ENCODE measurements at places on chromosomes 11 and 22.

- DNase-seq: peak; percentile 68
Measured at GRCh38 chr11:102831489-102832440, 11.6 kb downstream of the MMP3 start.

DNA sequence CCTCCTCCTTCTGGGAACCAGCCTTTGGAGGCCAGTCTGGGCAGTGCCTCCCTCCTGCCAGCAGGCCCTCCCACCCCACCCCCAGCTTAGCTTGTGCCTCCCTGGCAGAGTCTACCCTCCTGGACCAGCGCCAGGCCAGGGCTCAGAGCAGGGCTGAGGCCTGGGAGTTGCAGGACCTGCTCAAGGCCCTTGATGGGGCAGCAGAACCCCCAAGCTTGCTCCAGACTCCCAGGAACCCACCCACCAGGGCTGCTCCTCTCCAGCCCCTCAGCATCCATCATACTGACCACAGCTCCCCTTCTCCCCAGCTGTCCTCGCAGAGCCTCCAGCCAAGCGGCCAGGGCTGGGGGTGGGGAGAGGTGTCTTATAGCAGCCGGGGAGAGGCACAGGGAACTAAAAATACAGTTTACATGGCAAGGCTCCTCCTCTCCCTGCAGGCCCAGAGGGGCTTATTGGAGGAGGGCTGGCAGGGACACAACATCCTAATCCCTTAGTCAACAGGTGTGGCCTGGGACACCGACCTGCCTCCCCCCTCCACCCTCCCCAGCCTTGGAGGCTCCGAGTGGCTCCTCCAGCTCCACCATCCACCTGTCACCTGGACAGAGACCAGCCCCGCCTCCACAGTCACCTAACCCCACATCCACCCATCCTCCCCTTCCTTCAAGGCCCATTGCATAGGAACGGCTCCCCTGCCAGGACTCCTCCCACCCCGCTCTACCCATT is 5.2 kb upstream of the MB start:
- DNase-seq: peak; percentile 80

- no peak for DNase-seq
Measured at GRCh38 chr22:47257976-47258375, 495.5 kb downstream of the TBC1D22A start.

DNA sequence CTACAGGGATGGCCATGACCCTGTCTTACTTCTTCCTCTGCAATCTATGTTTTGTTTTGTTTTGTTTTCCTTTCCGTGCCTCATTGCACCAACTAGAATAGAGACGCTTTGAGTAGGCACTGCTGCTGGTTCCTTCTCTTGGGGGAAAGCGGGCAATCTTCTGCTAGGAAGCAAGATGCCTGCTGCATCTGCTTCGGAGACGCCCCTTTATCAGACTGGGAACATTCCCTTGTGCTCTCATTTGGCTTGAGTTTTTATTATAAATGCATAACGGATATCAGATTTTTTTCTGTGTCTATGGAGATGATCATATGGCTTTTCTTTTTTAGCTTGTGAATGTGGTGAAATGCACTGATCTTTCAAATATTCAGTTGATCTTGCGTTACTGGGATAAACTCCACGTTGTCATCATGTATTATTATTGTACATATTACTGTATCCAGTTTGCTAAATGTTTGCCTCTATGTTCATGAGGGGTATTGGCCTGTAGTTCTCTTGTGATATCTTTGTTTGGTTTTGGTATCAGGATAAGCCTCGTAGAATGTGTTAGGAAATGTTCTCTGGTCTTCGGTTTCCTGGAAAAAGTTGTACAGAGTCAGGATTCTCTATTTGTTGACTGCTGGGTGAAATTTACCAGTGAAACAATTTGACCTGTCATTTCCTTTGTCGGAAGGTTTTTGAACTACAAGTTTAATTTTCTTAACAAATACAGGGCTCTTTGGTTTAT is 23.4 kb upstream of the KRTAP5-6 start:
- DNase-seq: no peak

DNA sequence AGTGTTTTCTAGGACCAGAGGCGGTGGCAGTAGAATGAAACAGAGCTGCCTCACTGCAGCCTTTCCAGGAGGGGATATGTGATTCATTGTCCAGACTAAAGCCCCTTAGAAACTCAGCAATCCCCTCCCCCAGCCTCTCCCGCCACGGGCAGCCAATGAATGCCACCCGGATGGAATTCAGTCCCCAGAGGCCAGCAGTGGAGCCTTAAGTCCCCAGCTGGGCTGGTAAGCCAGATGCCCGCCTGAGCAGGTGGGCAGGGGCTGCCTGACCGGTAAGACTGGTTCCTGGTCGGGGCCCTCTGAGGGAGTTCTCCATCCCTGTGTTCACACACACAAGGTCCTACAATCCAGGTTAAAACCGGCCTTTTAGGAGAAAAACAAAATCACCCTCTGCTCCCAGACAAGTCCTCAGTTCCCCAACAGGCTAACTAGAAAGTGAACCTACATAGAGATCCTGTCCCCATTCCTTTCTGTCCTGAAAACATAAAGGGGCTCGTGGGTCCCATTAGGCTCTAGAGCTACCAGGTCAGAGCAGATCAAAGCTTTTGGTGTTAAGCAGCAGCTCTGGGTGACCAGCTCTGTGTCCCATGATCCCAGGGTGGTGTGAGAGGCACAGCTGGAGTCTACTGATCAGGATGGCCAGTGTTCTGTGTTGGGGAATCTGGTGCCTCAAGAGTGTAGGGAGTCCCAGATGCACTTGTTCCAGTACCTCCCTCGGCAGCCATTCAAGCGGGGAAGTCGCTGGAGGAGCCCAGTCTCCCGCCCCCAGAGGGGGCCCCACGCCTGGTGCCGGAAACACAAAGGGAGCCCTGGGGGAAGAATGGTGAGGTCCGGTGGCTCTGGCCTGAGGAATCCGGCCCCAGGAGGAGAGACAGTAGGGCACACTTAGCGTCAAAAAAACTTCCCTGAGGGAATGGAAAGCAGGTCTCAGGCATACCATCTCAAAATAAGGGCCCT is 2.6 kb downstream of the PATZ1 start:
- DNase-seq: peak; percentile 42

DNA sequence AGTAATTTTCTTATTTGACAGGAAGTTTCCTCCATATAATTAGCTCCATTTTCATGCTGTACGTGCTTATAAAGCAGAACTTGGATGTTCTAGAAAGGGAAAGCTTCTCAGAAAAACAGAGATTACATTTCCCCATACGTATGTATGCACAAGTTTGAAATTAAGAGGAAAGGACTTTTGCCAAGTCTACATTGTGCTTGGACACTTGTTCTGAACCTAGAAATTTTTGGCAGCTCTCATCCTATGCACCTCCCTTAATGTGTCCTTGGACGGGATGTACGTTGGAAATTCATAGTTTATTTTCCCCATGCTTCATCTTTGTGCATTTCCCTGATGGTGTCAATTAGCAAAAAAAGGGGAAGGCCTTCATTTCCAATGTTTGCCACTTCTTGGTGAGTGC is 322.7 kb downstream of the BLID start:
- DNase-seq: no peak

- DNase-seq: no peak
Measured at GRCh38 chr11:124197999-124198398, 14.9 kb downstream of the OR10D3 start.

DNA sequence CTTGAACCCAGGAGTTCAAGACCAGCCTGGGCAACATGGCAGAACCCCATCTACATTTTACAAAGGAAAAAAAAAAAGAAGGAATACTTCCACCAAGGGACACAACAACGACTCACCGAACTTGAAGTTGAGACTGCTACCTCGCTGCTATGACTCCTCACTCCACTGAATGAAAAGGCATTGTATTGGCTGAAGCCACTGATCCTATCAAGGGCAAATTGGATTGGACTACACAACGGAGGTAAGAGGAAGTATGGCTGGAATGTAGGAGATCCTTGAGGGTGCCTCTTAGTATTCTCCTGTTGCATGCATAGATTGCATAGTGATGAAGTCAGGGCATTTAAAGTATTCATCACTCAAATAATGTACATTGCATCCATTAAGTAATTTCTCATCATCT is 97.9 kb downstream of the CWF19L2 start:
- DNase-seq: no peak

DNA sequence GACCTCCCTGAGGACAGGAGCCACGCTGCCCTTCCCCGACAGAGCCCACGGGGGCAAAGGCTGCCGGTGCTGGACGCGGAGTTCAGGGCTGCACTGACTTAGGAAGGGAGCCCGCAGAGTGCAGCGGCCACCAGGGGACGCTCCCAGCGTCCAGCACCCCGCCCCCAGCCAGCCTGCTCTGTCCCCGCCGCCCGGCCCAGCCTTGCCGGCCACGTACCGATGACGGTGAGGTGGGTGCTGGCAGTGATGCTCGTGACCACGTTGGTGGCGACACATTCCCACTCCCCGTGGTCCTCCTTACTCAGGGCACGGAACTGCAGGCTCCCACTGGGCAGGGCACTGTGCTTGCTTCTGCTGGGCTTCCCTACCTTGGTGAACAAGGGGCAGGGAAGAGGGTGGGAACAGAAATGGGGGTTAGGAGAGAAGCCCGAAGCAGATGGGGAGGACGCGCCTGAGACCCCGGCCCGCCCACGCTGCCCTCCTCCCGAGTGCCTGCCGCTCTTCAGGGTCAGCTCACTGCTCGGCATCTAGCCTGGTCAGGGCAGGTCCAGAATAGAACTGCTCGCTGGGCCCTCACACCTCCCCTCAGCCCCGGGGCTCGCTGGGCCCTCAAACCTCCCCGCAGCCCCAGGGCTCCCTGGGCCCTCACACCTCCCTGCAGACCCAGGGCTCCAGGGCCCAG is 25.9 kb downstream of the IGSF9B start:
- no peak for DNase-seq

- DNase-seq: peak; percentile 67
Measured at GRCh38 chr11:60951904-60952741, at the start of gene SLC15A3. SLC15A3 (minus strand) TSS chr11:60952176; CDS start chr11:60951551, 625 bp downstream.

DNA sequence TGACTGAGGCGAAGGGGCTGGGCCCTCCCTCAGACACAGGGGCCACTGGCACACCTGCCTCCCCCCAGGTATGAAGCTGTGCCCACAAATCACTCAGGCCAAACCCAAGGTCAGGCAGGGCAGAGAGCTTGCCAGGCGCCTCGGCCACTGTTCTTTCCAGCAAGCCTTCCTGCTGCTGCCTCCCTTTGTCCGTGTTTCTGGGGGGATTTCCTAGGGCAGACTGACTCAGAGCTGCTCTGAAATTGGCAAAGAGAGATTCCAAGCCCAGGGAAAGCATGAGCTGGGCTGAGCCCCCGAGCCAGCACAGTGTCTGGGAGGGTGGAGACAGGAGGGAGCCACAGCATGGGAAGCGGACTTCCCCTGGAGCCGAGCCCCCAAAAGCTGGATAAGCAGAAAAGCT is 33.2 kb downstream of the PPP2R1B start:
- peak; percentile 77 for DNase-seq

GRCh38 chr22:43722444-43722843 is 89.7 kb downstream of the EFCAB6 start:
- no peak for DNase-seq

DNA sequence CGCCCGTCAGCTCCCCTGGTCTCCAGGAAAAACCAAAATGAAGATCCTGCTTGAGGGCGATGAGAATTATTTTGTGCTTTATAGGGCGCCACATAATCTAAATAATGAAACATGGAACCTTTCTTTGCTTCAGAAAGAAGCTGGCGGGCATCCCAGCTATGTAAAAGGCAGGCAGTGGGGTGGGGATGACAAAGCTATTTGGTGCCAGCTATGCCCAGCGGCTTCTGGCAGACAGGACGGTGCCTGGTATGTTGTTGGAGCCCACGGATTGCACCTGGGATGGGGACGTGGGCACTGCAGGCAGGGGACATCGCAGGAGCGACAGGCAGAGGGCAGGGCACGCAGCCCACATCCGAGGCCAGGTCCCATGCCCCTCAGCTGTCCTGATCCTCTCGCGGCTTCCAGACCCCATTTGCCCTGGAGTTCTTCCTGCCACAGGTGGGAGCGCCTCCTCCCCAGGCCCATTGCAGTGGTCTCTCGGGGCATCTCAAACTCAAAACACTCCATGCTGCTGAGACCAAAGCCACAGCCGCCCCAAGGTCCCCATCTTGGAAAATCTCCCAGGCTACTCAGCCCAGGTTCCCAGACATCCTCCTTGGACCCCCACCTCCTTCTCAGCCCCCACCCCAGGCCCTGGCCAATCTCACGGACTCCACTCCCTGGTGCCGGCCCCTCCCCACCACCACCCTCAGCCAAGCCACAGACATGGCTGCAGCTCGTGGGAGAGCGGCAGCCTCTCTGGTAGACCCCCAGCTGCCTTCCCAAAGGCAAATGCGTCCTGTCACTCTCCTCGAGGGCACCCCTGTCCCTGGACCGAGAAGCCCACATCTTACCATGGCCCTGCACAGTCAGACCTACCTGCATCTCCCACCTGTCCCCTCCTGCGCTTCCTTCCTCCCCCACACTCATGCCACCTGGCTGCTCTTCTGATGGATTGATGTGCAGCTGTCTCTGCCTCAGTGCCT is 45.7 kb downstream of the SHISAL1 start:
- no peak for DNase-seq

DNA sequence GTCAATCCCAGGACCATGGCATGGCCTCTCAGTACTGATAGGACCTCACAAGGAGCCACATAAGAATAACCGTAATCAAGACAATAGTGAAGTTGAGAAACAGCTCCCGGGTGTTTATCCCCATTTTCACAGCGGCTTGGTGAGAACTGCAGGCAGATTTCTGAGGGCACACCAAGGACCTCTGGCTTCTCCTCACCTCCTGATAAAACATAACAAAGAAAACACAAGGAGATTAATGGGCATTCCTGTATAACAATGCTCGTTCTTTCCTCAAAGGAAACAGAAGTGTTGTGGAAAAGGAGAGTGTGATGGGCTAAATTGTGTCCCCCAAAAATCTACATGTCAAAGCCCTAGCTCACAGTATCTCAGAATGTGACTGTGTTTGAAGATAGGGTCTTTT is 4.0 kb downstream of the SLN start:
- DNase-seq: no peak

GRCh38 chr11:119990309-119991021 is 147.4 kb downstream of the TRIM29 start:
- DNase-seq: peak; percentile 88

DNA sequence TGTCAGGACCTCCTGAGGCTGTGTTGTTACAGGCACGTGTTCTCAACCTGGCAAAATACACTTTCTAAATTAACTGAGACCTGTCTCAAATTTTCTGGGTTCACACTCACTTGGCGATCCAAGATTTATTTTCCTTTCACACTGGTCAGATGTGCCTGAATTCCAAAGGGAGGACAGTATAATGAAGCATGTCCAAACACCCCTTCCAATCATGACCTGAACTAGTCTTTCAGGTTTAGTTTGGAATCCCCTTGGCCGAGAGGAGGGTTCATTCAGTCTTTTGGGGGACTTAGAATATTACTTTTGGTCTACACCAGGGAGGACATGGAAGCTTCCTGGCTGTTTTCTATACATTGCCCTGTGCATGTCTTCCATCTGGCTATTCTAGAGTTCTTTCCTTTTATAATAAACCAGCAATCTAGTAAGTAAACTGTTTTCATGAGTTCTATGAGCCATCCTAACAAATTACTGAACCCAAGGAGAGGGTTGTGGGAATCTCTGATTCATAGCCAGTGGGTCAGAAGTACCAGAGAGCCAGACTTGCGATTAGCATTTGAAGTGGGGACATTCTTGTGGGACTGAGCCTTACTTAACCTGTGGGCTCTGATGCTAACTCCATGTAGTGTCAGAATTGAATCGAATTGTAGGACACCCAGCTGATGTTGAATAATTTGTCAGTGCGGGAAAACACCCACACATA is 14.8 kb upstream of the TMEM216 start:
- DNase-seq: no peak

Measured in right cardiac atrium (tissue), 5 donors.